Activated T-helper 1 cell treated with Interleukin-2 at 50 U/mL for 16 hours (primary cell): ENCODE measurements at places on chromosomes 16 and 17.

DNA sequence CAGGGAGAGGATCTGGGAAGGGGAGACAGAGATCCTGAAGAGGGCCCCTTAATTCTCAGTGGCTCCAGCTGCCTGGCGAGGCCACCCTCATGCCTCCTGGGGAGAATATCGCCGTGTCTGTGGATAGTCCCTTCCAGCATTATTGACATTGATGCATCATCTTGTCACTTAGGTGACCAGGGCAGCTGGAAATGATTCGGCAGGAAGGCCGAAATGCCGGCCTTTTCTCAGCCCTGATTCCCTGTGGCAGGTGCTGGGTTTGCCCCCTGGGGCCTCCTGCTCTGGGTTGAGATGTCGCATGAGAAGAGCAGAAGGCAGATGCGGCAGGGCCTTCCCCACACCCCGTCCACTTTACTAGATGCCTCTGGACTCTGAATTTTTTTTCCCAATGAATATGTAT is 89.5 kb downstream of the RAP1GAP2 start:
- no peak for DNase-seq

- DNase-seq: no peak
Observed at GRCh38 chr16:67694611-67695010, 24.5 kb downstream of the GFOD2 start.

DNA sequence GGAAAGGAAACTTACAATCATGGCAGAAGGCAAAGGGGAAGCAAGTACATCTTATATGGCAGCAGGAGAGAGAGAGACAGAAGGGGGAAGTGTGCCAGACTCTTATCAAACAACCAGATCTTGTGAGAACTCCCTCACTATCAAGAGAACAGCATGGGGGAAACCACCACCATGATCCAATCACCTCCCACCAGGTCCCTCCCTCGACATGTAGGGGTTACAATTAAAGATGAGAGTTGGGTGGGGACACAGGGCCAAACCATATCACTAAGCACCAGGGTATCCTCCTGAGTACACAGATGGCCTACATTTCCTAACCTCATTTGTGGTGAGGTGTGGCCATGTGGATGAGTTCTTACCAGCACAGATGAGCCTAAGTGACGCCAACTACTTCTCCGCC is 348.6 kb upstream of the ZFHX3 start:
- DNase-seq: no peak

DNA sequence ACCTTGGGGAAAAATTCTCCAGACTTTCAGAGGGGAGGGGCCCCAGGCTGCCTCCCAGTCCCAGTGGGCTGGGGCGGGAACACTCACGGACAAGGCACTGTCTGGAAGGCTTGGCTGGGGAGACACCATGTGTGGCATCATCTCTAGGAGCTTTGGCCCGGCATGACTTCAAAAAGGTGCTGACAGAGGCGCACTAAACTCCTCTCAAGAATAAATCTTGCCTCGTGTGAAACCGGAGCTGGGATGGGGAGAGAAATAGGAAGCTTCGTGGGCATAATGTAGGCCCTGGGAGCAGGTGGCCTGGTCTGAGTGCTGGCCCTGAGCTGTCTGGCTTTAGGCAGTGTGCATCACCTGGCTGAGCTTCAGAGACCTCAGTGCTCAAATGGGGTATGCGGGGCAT is 5.7 kb downstream of the WSCD1 start:
- no peak for DNase-seq

DNA sequence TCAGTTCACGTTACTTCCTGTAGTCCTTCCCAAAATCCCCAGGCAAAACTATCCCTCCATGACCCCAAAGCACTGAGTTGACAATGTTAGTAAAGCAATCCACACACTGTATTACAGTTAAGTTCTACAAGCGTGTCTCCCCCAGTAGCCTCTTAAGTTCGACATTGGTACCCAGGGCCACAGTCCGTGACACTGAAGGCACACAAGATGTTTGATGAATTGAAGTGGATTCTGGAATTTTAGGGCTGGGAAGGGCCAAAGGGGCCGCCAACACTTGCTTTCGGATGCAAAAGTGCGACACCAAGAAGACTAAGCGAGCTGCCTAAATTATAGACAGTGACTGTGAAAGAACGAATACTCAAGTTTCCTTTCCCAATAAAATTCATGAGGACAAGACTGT is 1.5 kb downstream of the VPS35 start:
- DNase-seq: no peak

DNA sequence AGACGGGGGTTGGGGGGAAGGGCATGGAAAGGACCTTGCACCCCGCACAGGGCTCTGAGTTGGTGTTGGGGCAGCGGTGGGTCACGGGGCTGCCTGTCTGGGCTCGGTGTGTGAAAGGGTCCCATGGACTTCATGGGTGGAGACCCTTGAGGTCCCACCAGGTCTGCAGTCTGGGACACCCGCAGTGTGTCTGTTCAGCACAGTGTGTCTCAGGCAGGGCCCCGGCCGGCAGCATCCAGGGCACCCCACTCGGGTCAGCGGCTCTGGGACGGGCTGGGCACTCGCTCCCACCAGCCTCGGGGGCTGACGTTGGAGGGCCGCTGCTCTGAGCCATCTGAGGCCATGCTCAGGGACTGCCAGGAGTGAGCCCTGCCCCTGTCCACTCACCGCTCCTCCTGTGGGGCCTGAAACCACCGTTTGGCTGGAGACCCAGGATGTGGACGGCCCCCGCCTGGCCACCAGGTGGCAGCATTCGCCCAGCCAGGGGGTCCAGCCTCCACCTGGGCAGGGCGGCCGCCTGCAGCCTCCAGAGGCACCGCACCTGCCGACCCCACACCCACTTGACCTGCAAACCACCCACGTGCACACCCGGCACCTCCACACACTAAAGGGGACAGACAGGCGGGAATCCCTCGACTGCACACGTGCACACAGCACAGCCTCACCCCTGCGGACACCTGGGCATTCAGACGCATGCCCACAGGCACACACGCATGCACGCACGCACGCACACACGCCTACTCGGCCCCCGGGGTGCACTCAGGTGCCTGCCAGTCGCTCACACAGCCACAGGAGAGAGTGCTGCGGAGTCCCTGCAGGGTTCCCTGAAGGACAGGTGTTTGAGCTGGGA is 10.1 kb upstream of the ZFPM1 start:
- DNase-seq: peak; percentile 71

GRCh38 chr16:19033761-19034160 is 33.7 kb upstream of the COQ7 start:
- DNase-seq: no peak

GRCh38 chr17:78725448-78726021 is 56.5 kb downstream of the CYTH1 start:
- DNase-seq: no peak

DNA sequence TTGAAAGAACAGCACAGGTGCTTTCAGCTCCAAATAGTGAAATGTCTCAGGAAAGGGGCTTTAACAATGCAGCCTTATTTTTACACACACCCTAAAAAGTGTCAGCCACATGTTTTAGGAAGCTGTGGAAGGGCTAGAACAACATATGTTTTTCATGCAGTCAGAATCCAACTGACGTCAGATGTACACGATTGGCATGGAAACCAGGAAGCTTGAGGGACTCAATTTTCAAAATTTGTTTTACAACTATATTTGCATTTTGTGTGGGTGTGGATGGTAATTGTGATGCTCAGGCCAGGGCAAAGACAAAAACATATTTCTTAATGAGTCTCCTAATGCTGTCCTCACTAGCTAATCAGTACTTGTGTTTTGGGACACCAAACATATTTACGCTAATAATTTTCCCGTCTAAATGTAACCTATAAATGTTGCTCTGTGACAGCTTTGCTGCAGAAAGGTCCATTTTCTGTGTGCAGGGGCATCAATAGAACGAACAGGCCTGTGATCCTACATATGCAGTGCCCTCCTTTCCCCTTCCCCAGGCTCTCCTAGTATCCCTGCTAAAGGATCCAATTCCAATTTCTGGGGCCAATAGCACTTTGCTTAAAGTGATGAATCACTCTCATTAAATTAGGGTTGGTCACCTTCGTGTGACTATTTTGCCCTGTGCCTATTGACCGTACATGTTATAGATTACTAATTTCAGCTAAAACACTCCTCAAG is 434.0 kb upstream of the CDH5 start:
- no peak for DNase-seq

DNA sequence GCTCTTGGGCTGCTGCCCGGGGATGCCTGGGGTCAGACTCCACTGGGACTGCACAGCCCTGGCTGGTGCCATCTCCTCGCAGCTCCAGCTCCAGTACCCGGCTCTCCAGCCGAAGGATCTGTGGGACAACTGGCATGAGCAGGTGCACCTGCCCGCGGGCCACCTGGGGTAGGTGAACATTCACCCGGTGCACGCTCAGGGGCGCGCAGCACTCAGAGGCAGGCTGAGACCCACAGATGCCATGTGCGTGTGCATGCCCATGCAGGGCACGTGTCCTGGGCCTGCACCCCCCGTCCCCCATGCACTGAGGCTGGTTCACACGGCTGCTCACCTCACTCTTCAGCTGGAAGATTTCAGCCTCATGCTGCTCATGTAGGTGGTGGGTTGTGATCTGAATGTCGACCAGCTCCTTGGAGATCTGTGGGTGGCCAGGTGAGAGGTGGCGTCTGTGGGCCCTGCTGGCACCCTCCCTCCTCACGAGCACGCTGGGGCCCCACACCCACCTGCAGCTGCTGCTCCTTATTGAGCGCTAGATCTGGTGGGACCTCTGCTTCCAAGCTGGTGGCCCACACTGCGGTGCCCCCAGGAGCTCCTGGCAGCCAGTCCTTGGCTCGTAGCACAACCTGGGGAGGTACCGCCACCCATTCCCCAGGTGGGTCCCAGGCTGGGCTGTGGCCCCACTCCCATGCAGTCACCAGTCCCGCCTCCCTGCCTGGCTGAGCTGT is 618 bp downstream of the CCDC78 start:
- no peak for DNase-seq

DNA sequence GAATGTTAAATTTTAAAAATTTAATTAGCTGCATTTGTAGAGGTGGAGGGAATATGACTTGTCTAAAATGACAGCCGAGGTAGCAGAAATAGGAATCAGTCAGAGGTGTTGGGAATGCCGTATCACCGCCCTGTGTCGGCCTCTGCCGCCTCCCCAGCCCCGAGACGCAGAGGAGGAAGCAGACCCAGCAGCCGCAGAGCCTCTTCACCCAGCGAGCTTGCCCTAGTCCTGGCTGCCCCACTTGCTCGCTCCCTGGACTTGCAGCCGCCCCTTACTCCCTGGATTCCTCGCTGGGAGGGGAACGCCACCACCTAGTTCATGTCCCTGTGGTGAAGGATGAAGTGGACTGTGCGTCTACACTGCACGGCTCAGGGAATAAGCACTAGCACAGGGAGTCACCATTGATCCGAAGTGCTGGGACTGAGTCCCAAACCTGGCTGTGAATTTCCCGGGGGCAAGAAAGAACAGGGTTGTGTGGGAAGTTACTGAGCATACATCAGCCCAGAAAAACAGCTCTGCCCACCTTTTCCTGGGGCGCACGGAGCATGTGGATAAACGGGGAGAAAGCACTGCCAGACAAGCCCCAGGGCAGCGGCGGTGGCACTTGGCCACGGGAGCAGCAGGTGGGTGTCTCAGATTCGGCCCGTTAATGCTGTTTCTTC is 76.8 kb downstream of the RPTOR start:
- no peak for DNase-seq

DNA sequence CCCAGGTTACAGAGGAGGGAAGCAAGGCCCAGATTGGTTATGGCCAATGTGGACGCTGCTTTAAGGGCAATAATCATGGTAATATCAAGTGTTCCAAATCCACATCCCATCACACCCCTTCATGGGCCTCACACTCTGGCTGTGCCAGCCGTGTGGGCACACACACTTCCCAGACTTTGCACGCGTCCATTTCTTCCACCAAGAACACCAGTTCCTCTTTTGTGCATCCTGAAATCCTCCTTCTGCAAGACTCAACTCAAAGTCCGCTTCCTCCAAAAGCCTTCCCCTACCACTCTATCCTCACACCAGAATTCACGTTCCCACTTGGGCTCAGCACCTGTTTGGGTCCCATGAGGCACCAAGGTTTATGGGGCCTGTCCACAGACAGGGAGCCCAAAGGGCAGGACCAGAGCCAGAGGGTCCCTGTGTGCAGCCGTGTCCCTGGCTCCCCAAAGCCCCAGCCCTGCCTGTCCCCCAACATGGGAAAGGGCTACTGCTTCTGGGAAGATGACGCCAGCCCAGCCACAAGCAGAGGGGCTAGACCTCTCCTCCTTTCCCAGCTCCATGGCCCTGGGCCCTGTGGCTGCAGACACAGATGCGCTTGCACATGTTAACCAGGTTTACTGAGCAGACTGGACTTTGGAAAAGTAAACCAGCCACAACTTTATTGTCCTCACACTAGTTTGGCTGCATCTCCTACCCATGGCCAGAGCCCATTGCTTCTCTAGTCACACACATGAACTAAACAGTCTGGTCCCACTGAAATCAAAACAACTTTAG is 20.3 kb downstream of the SPNS3 start:
- no peak for DNase-seq

DNA sequence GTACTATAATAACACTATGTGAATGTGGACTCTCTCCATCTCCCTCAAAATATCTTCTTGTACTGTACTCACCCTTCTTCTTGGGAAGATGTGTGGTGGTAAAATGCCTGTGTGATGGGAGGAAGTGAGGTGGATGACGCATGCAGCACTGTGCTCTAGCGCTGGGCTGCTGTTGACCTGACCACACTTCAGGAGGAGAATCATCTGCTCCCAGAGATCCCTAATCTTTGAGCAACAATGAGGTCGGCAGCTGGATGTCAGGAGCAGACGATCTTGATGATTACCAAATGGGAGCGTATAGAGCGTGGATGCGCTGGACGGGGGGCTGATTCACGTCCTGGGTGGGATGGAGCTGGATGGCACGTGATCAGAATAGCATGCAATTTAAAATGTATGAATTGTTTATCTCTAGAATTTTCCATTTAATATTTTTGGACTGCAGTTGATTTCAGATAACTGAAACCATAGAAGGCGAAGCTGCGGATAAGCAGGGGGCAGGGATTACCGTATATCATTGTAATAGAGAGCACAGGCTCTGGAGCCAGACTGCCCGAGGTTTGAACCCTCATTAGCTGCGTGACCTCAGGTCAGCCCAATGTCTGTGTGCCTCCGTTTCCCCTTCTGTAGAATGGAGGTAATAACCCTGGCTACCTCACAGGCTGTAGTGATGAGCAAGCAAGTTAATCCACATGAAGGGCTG is 23.7 kb upstream of the CYLD start:
- no peak for DNase-seq

GRCh38 chr17:38967290-38967738 is at the start of gene FBXO47:
Gene FBXO47 (minus strand): TSS chr17:38967403. CDS start chr17:38963025, 4,378 bp downstream.
- DNase-seq: peak; percentile 62

GRCh38 chr17:66611397-66611796 is 223.5 kb upstream of the CACNG5 start:
- no peak for DNase-seq

DNA sequence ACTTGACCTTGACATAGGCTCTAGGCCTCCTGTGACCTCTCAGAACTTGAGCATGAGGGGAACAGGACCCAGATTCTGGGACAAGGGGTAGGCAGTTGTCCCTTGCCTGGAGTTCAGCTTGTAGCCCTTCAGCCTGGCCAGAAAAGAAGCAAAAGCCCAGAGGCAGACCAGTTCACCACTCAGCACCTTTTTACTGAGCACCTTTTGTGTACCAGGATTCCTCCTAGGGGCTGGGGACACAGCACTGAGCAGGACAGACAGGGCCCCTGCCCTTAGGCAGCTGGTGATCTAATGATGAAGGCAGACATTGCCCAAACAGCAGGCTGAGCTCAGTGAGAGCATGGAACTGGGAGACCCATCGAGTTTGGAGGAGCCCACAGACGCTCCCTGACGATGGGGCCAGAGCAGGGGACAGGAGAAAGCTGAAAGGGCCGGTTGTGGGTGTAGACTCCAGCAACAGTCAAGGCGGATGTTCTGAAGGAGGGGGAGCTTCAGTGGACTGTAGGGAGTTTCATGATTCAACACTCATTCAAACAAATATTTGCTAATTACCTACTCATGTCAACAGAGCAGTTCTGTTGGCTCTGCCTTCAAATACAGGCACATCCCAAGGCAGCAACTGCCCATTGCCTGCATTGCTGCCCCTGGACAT is 32.0 kb downstream of the SBK1 start:
- no peak for DNase-seq
